Stimulated activated CD4-positive, alpha-beta T cell treated with anti-CD3 and anti-CD28 coated beads, Interleukin-2, amount 100 ng/mL, for 4 hours (primary cell): ENCODE measurements at places on chromosomes 2 and 18.

- no peak for DNase-seq
Observed at GRCh38 chr2:100919316-100919715, 82.8 kb upstream of the RPL31 start.

GRCh38 chr18:50973367-50974126 lies 5.7 kb downstream of the ELAC1 start:
- DNase-seq, result no peak

DNA sequence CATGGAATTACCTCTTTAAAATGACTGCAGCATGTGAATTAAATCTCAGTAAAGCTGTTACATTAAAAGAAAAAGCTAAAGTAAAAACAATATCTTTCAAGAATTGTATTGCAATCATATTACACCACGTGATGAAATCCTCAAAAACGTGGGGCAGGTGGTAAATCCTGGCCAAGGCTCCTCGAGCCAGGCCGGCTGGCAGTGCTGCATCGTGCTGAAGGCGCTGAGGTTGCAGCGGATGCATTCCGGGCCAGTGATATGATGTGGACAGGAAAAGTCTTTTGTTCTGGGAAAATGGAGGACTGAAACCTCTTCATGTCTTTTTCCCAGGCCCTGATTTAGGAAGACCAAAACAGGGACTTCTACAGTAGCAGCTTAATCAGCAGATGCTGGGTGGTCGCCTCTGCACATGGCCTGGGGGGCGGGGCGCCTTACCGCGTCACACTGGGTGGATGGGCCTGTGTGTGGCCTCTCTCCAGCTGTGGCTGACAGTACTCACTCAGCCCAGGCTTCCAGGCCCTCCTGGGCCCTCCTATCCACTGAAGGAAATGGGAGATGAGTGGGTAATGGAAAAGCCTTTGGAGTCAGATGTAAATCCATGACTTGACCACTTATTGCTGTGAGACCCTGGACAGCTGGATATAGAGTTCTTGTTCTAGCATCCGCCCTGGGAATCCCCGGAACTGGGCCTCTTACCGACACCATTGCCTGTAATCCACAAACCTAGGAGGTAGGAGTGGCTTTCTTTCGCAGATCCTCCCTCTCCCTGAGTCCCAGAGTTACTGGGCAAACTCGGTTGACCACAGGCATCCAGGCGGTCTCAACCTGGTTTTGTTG lies 45.1 kb downstream of the PROC start:
- no peak for DNase-seq

GRCh38 chr2:69122271-69122670 lies 109.3 kb downstream of the ANTXR1 start:
- no peak for DNase-seq

GRCh38 chr18:23689616-23690504 lies 607 bp downstream of the LAMA3 start:
- DNase-seq, result no peak

DNA sequence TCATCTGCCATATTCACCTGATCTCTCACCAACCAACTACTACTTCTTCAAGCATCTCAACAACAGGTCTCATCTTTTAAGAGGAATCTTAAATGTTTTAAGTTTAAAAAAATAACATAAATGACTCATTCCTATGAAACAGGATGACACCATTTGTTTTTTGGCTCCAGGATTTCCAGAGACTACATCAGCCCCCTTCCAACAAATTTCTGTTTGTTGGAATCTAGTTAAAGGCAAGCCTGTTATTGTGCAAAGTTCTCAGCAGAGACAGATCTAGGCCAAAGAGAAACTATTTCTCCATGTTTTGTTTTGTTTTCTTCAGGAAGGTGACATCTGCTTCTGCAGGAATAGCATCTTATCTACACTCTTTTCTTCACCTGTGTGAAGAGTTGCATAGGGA lies 204.8 kb upstream of the SH3BP4 start:
- no peak for DNase-seq

GRCh38 chr2:22002066-22002465 lies 878.3 kb downstream of the TDRD15 start:
- no peak for DNase-seq

DNA sequence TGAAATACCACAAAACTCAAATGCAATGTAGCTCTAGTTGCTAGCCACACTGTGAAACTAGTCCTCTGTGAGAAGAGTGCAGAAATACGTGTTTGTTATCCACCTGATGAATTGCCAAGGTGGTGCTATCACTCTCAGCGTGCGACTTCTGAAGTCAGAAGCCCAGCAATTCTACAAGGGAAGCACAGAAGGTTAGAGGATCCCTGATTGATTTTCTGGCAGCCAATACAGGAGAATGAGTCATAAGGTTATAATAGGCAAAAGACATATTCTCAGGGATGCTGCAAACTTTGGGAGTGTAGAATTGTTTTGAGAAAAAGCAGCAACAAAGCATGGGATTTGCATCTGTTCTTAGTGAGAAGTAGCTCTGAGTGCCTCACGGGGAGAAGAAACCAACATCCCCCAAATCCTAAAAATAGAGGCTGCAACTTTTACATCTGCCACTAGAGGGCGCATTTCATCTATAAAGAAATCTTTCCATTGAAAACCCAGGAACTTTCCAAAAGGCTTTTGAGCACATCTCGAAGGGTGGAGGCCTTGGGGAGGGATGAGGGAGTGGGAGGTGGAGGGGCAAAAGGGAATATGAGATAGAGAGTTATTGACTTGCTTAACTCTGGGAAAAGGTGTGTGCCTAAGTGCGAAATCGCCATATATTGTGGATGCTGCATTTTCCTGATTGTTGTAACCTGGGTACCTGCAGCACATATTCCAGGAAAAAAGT lies 78.0 kb downstream of the TMEM182 start:
- DNase-seq, result no peak

DNA sequence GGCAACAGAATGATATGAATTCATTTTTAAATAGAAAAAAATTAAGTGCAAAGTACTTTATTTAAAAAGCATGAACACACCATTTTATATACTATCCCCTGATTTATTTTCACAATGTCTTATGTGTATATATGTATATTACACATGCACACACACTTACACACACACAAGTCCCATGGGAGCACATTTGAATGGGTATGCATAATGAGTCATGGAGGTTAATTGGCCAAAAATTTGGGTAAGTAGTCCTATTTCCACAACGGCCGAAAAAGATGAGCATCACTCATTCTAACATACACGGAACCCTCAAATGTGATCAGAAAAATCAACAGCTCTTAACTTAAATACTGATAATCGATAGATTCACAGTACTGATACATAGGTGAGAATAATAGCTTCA lies 97.4 kb upstream of the NABP1 start:
- DNase-seq, result no peak

DNA sequence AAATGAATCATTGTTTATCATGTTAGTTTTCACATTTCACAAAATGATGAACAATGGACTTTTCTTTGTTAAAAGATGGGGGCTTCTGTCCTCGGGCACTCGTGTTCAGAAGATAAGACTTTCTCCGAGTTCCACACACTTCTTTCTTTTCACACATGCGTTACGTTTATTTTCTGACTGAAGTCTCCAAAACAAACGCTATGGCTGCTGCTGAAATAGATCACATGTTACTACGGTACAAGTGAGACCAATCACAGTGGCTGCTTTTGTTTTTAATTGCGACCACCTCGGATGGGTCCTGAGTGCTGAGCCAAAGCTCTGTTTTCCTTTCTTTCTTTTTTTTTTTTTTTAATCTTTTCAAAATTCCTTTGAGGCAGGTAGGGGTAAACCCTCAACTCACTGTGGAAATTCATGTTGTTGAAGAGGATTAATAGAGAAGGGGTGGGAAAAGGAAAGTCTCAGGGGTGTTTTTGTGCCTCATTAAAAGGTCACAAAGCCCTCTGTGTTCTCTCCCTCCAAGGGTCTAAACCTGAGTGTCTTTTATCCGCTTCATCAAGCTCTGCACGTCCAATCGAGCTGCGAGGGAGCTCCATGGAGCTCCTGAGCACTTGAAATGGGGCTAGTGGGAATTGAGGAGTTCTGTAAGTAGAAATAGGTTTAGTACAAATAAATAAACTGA lies 48.2 kb downstream of the ARL4C start:
- DNase-seq, result no peak
